Endothelial cell of umbilical vein (primary cell): ENCODE measurements at places on chromosomes 7 and 10.

DNA sequence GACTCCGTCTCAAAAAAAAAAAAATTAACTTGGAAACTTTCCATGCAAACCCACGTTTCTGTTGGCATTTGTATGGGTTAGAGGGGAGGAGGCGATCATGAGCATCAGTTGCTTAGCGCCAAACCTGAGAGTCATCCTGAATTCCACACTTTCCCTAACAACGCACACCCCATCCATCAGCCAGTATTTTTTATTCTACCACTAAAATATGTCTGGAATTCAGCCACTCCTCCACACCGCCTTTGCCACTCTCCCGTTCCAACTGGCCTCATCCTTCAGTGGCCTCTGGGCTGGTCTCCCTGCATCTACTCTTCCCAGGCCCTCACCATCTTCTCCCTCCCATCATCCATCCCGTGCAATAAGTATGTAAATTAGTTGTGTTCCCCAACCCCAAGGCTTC, 4.7 kb upstream of the LMBR1 start:
- no peak for DNase-seq

DNA sequence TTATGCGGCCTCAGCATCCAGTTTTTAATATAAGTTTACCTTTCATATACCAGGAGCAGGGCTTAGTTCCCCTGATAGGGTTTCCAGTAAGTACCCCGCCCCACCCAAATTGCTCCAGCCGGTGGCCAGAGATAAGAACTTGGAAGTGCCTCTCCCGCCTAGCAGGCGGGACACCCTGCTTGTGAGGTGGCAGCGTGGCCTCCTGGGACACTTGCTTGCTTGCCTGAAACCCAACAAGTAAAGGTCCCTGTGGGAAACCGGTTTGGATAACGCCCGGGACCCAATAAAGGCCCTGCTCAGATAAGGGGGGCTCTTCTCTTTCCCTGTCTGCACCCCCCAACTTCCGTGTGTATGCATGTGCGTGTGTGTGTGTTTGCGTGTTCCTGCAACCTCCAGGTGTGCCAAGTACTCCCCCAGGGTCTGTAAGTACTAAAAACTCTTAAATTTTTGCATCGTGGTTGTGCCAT, 154.3 kb downstream of the ARHGAP21 start:
- DNase-seq = no peak

DNA sequence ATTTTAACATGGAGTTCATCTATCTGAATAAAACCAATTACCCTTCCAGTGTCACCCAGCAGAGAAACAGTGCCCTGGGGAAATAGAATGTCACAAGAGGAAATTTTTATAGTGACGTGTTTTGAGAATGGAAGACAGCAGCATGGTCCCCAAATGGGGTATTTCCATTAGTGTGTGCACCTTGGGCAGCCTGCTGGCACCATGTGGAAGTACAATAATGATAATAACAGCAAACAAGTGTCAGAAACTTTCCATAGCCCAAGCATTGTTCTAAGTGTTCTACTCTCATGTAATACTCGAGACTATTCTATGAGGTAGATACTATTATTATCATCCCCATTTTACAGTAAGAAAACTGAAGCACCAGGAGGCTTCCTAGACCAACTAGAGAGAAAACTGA, 2.2 kb upstream of the PDE1C start:
- no peak for DNase-seq

DNA sequence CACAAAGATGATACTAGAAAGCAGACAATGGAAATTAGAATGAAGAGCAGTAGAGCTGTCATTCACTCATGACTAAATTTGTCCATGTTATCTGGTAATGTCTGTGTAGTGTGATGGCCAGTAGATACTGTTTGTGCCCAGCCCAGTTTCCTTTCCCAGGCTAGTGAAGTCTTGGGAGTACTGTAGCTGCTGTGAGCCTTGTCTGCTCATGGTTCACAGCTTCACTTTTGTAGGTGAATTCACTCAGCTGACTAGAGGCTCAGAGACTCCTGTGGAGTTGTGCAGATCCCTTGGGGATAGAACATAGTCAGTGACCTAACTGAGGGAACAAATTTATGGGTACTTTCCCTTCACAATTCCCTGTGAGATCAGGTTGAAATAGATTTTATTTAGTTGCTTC, 572.5 kb downstream of the ARL4A start:
- no peak for DNase-seq

GRCh38 chr7:31688372-31688771, 1.4 kb downstream of the PPP1R17 start:
- no peak for DNase-seq

DNA sequence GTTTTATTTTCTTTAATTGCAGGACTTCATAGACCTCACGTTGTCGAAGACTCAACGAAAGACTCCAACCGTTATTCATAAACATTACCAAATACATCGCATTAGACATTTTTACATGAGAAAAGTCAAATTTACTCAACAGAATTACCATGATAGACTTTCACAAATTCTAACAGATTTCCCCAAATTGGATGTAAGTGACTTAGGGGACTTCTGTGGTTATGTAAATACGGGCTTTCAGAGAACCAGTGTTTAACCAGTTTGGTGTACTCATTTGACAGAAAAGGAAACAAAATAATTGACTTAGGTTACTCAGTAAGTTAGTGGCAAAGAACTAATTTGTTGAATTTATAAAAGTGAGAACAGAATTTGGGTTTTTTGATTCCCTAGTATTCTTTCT, 4.2 kb downstream of the GTPBP4 start:
- DNase-seq = no peak

DNA sequence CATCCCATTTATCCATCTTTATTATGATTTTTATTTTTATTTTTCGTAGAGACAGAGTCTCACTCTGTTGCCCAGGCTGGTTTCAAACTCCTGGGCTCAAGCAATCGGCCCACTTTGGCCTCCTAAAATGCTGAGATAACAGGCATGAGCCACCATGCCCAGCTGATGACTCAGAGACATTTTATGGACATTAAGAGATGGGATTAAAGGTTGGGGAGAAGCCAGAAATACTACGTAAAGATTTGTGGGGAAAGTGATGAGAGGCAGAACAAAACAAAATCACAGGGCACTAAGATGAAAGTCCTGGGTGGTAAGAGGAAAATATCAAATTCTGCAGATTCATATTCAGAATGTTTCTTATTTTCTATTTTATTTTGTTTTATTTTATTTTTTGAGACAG, 7.6 kb downstream of the WNT8B start:
- DNase-seq = no peak

DNA sequence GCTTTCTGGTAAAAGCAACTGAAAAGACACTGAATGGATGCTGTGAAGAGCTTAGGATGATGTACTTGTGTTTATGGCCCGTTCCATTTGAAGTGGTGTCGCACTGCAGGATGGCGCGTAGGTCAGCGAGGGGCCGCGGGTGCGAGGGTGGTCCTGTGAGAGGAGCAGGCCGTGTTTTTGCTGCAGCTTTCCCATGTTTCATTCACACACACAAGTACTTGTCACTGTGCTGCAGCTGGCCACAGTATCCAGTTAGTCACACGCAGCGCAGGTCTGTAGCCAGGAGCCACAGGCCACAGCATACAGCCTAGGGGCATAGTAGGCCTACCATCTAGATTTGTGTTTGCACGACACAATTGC, 23.2 kb downstream of the WIPI2 start:
- DNase-seq = no peak

GRCh38 chr10:127945948-127946711, 39.2 kb downstream of the PTPRE start:
- DNase-seq = no peak

- DNase-seq = no peak
Observed at GRCh38 chr7:14954035-14954434, 51.5 kb upstream of the DGKB start.

DNA sequence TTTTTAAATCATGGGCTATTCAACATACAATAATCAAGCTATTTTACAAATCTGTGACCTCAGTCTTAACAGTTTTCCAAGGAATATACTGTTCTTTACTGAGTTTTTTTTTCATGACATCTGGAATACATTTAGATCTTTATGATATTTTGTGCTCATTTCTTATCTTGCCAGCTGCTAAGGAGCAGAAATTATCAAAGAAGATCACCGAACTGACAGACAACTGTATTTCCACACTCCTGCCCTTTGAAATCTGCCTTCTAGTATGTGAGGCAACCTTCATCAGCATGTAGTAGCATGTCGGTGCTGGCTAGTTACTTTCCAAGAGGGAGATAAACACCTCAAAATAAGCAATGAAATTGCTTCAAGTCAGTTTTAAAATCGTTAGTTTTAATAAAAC, 66.4 kb downstream of the NHLRC2 start:
- no peak for DNase-seq

GRCh38 chr10:102261842-102262241, 16.5 kb downstream of the GBF1 start:
- no peak for DNase-seq

GRCh38 chr7:68348401-68348800, 1249.9 kb upstream of the AUTS2 start:
- DNase-seq = no peak

- DNase-seq = peak; percentile 15
Observed at GRCh38 chr7:151115121-151115835, 29.0 kb downstream of the AGAP3 start.

DNA sequence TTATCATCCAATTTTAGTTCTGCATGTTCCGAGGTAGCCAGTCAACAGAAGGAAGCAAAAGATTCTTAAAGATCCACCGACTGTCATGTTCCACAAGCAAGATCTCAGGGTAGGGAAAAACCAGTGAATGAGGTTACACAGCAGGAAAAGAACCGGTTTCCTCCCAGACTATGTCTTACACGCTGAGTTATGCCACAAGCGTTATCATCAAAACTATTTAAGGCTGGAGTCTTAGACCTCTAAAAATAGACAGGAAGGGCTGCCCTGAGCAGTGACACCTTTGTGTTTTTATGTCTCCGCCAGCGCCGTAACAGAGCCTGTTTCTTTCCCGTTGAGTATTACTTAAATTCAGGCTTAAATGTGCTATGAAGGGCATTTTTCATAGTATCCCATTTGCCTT, 48.3 kb downstream of the PROSER2 start:
- peak; percentile 73 for DNase-seq

- DNase-seq = peak; percentile 8
Observed at GRCh38 chr10:84397735-84398144, 69.4 kb downstream of the CCSER2 start.

DNA sequence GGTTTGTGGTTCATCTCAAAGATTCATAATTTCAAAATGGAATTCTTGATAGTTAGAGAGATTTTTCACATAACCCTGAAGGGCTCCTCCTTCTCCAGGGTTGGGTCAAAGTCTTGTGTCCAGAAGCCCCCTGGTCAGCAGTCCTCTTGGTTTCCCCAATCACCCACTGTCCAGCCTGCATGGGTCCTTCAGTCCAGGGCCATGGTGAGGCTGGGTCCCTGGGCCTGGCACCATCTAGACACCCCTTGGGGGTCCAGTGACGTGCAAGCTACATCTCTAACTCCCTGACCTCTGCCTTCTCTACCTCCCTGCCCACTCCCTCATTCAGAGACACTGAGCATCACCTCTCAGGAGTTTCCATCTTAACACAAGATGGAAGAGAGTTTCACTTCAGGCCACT, 26.1 kb downstream of the ANXA8 start:
- no peak for DNase-seq

DNA sequence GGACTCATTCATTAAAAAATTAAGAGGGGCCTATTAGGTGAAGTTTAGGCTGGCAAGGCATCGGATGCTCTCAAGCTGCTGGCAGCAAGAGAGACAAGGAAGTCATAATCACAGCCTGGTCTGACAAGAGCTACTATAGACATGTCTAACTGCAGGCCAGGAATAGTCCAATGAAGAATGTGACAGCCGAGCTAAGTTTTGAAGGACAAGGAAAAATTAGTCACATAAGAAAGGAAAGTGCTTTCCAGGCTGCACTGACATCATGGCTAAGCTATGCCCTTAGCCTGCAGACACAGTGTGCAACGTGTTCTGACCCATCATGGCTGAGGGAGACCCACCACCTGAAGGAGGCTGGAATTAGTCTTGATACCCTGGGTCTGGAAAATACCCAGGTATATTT, 281.1 kb downstream of the PLXNA4 start:
- DNase-seq = peak; percentile 39

GRCh38 chr7:137618748-137619147, 228.0 kb downstream of the DGKI start:
- DNase-seq = no peak

- DNase-seq = no peak
Observed at GRCh38 chr10:88226891-88227290, 356.2 kb downstream of the RNLS start.

DNA sequence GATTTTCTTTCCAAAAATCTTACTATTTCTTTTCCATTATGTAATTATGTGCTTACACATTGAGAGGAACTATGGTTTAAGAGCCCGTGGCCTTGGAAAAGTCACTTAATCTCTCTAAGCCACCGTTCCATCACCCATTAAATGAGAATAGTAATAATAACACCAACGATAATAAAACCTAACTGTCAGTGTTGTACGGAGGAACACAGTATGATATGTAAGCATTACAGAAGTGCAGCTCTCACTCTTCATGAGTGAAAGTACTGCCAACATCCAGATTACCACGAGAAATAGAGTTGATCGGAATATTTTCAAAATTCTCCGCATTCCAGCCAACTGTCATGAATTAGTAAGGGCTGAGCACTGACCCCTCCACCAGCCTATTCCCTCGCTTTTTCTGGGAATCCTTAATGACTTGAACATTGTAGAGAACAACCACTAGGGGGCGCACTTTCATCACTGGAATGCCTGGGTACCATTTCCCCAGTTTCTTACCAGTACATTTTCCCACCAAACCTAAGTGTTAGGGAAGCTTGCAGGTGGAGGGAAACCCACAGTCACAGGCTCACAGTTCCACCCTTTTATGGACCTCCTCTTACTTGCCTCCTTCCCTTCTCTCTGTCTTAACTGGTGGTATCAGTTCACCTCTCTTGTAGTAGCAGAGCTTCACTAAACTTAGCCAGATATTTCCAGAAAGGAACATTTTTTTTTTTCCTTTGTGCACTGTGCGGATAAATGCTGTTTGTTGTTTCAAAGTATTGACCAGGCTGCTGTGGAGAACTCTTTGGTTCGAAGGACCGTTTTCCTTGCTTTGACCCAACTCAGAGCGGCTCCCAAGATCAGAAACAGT, 27.8 kb downstream of the NKX2-3 start:
- peak; percentile 41 for DNase-seq

DNA sequence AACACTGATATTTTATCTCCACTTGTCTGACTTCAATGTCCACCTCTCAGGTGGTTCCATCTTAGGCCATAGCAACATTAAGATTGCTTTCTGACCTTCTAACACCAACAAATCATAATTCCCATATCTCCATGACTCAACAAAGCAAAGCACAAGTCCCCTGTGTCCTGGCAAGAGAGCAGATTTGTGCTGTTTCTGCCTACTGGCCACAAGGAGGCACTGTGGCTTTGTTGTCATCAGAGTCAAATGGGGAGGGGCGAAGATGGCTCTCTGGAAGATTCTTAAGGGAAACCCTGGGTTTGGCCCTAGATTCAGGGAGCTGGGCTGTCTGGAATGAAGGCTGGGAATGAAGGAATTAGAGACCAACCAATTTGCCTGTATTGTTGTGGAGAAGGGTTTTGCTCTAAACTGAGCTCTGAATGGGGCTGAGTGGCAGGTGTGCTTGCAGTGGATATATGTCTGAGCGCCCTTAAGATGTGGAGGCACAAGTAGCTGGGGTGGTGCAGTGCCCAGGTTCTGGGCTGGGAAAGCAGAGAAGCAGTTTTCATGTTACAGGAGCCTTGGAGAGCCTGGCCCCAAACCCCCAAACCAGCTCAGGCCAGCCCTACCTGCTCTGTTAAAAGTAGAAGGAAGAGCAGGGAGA, 154.8 kb upstream of the PRSS58 start:
- peak; percentile 50 for DNase-seq

- DNase-seq = peak; percentile 61
Observed at GRCh38 chr10:96370584-96371157, 11.9 kb upstream of the OPALIN start.

- DNase-seq = no peak
Observed at GRCh38 chr10:63657761-63658160, 136.6 kb downstream of the REEP3 start.

- DNase-seq = no peak
Observed at GRCh38 chr10:114767986-114768821, 53.4 kb upstream of the FHIP2A start.
